ENCODE measurements at places on chromosomes 12 and 14.

DNA sequence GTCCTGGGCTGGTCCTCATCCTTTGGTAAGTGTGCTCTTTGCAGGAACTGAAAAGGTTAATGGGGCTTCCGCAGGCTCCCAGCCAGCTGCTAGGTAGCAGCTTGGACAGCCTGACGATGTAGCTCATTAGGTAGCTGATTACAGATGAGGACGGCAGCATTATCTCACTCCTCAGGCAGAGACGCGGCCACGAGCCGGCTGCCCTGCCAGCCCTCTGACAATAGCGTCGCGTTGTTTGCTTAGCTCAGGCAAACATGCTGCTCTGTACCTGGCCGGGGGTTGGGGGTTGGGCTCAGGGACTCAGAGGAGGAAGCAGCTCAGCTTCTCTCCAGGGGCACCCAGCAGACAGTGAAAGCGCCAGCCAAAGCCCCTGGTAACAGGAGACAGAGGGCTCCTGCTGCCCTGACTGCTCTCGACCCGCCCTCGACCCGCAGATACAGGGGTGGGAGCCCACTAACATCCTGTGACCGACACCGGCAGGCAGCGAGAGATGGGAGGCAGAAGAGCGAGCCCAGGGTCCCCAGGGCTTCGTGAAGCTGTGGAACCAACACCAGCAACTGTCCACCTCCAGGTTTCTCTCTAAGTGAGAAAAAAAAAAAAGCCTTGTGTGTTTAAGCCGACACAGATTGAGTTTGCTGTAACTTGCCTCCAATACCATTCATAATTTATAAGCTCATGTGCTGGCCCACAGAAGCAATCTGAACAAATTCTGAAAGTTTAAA lies 53.4 kb upstream of the DLK1 start:
- no peak for DNase-seq

- DNase-seq, result no peak
Observed at GRCh38 chr12:105970885-105971284, 167.9 kb downstream of the NUAK1 start.

- DNase-seq, result peak; percentile 52
Observed at GRCh38 chr12:49990273-49990672, 17.5 kb downstream of the AQP6 start.

GRCh38 chr14:50964683-50965390 lies 20.6 kb upstream of the PYGL start:
- DNase-seq, result no peak

All from suppressor macrophage treated with lipopolysaccharide for 1 hour (primary cell).